H7 (cell line): ENCODE measurements at places on chromosomes 6 and 20.

DNA sequence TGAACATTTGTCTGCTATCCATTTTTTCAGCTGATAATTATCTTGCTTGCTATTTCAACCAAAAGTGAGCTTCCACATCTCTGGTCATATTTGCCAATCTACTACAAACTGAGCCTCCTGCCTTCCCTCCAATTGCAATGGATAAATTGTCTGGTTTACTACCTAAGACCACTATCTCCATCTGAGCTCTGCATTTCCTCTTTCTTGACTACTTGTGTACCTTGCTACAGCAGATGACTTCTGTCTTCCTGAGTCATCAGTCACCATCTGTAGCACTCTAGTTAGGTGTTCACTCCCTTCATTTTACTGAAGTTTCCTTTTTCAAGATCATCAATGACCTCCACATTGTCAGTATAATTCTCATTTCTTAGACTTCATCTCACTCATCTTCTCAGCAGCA lies 33.5 kb upstream of the PHIP start:
- no peak for DNase-seq

- no peak for DNase-seq
Measured at GRCh38 chr6:40937491-40937890, 101.5 kb downstream of the UNC5CL start.

GRCh38 chr20:50129662-50130355 lies 16.9 kb upstream of the UBE2V1 start:
- DNase-seq = peak; percentile 78

GRCh38 chr6:2819115-2819514 lies 22.5 kb downstream of the SERPINB1 start:
- DNase-seq = no peak

DNA sequence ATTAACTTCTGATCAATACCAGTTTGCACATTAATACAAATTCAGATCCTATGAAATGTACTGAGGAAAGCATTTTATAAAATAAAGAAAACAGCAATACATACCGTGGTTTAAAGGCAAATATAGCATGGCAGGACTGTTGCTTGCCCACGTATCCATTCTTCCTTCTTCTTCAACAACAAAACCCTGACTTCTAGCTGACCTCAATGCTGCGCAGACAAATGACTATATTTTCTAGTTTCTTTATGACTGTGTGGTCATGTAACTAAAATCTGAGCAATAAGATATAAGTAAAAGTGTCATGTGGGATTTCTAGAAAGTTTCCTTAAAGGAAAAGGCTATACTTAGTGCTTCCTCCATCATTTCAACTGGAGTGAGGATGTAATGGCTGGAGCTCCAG lies 85.0 kb downstream of the CDC40 start:
- DNase-seq = no peak

DNA sequence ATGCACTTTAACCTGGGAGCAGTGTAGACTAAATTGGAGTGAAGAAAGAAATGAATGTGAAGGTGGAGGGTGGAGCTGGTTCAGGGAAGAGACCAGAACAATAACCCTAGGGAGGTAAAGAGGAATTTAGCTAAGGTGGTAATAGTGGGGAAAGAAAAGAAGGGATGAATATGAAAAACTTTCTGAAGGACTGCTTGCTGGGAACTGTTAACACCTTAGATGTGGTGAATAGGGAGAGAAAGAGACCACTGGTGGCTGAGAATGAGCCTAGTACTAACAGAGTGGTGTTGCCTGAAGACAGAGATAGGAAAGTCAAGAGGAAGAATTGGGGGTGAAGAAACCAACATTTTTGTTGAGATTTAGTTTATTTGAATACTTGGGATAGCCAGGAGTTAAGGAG lies 78.4 kb upstream of the HS3ST5 start:
- peak; percentile 2 for DNase-seq

- no peak for DNase-seq
Measured at GRCh38 chr6:156698239-156699016, 78.8 kb upstream of the ARID1B start.

GRCh38 chr6:159693894-159694545 lies 979 bp upstream of the SOD2 start:
- peak; percentile 23 for DNase-seq

DNA sequence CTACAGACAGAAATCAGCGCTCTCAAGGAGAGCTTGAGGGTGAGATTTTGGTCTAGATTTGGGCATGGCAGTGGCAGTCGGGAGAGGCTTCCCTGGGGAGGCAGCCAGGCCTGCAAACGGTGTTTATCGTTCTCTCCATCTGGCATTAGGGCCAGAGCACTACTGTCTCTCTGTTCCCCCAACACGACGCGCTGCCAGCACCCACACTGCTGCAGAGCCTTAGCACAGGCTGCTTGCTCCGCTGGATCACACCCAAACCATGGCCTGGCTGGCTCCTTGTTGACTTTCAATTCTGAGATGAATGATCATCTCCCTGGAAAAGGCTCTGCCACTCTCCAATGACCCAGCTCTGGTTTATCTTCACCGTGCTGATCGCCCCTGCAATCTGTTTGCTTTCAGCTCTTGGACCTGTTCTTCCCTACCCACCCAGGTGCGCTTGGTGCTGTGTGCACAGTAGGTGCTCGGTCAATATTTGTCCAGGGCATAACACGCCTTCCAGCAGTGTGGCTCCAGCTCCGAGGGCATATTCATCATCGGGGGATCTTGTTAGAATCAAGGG lies 106.1 kb downstream of the TFAP2C start:
- peak; percentile 13 for DNase-seq

GRCh38 chr6:35448191-35448590 lies 3.9 kb upstream of the FANCE start:
- no peak for DNase-seq

GRCh38 chr20:59031564-59032022 lies 542 bp downstream of the ATP5F1E start:
- DNase-seq = no peak

GRCh38 chr6:111781041-111781708 lies 92.1 kb downstream of the FYN start:
- DNase-seq = no peak

DNA sequence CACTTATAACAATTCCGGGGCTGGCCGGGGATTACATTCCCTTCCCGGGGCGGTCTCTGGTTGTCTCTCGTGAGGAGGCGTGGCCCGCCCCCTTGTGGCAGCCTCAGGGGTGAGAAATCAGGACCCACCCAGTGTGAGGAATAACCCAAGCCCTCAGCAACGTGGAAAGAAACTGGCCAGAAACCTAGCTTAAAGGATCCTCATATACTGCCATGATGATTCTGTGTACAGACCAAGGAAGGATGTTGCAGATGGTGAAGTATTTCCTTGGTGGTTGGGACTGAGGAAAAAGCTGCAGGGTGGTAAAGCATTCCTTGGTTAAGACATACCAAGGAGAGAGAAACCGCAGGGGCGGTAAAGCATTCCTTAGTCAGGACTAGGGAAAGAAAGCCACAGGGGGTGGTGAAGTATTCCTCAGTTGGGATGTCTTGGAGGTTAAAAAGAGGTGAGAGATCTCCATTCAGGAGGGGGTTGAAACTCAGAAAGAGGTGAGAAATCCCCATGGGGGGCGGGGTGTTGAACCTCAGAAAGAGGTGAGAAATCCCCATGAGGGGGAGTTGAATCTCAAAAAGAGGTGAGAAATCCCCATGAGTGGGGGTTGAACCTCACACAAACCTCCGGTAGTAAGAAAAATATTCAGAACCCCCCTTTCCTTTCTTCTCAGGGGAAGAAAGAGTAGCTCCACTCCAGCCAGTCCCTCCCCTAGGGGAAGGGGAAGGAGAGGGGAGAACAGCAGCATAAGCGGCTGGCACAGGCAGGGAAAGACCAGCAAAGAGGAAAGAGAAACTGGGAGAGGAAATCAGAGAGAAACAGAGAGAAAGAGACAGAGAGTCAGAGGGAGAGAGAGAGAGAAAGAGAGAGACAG lies 238.1 kb downstream of the RNGTT start:
- peak; percentile 10 for DNase-seq

GRCh38 chr6:157634546-157634945 lies 188.5 kb upstream of the SNX9 start:
- no peak for DNase-seq

- DNase-seq = peak; percentile 73
Measured at GRCh38 chr6:28399350-28400121, at the start of gene ZSCAN12. TSS of gene ZSCAN12 (minus strand) at chr6:28399747. CDS start at chr6:28398405, 1,342 bp downstream.

DNA sequence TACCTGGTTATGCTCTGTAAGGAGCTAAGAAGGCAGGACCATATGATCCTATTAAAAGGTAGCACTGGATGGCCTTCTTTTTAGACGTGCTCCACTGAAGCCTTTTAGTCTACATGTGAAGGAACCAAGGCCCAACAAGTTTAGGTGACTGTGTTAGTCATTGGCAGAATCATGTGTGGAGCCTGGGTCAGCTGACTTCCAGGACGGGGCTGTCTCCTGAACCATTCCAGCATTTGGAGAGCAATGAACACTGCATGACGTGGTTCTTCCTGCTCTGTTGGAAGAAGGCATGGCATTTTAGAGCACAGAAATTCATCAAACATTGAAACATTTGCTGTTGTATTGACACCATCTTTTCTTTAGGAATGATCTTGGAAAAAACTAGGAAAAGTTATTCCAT lies 87.8 kb upstream of the TIAM2 start:
- no peak for DNase-seq

- no peak for DNase-seq
Measured at GRCh38 chr6:52603000-52603795, 26.3 kb upstream of the TRAM2 start.

DNA sequence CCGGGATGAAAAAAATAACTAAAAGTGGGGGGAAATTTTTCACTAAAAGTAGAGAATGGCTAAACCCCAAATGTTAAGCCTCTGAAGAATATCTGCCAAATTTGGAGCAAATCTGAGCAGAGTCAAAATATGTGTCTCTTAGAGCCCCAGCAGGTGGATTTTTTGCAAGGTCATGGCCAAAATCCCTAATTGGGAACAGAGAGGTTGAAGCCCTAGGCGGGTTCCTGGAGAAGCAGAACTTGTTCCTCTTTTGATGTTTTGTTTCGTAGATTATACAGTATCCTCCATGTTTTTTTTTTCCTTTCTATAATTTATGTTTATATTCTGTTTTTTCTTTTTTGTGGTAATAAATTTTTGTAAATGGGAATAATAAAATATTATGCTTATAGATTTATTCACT lies 94.4 kb downstream of the PLCB4 start:
- no peak for DNase-seq

GRCh38 chr6:42378536-42378935 lies 73.2 kb downstream of the TRERF1 start:
- DNase-seq = no peak

DNA sequence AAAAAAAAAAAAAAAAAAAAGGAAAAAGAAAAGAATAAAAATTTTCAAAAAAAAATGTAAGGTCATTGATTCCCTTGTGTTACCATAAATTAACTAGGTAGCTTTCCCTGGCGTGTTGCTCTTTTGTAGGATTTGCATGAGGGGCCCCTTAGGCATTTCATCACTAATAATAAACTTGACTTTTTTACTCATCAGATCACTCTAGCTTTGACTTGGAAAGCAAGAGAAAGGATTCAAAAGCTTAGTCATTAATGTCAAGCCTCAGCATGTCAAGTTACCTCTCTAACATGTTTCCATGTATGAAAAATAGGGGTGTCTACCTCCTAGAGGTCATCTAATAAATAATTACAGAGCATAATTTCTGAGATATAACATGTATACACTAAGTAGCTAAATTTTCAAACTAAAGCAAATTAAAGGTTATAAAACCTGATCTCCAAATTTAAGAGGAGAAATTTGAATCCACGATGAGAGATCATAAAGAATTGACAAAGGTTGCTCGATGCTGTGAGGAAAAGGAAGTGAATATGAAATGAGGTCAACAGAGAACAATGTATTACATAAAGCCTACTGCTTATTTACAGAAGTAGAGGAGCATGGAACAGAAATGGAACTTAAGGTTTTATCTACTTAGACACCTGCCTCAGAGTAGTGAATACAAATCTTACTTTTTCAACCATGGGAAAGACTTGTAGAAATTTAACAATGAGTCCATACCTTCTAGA lies 86.8 kb downstream of the ARHGAP18 start:
- no peak for DNase-seq

GRCh38 chr6:132813173-132813856 lies 1.1 kb upstream of the RPS12 start:
- DNase-seq = no peak

- no peak for DNase-seq
Measured at GRCh38 chr6:82097676-82098075, 149.9 kb downstream of the IBTK start.

DNA sequence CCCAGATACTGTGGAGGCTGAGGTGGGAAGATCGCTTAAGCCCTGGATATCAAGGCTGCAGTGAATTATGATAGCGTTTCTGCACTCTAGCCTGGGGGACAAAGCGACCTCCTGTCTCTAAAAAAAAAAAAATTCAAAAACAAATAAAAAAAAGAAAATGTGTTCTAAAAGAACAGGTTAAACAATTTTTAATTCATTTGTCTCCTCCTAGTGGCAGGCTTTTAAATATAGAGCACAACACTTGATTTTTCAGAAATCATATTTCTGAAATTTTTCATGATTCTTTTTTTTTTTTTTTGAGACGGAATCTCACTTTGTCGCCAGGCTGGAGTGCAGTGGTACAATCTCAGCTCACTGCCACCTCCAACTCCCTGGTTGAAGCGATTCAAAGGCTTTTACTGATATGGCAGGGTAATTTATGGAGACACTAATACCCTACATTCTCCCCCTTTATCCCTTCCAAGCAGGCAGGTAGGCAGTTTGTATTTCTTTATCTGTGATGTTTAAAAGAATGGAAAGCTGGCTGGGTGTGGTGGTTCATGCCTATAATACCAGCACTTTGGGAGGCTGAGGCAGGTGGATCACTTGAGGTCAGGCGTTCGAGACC lies 8.7 kb upstream of the GTF3C6 start:
- DNase-seq = no peak

- no peak for DNase-seq
Measured at GRCh38 chr20:33401921-33402369, 626 bp upstream of the CDK5RAP1 start.

- DNase-seq = no peak
Measured at GRCh38 chr6:38216451-38216850, 396.9 kb downstream of the ZFAND3 start.

- DNase-seq = peak; percentile 43
Measured at GRCh38 chr6:45946352-45946751, 69.3 kb downstream of the CLIC5 start.

DNA sequence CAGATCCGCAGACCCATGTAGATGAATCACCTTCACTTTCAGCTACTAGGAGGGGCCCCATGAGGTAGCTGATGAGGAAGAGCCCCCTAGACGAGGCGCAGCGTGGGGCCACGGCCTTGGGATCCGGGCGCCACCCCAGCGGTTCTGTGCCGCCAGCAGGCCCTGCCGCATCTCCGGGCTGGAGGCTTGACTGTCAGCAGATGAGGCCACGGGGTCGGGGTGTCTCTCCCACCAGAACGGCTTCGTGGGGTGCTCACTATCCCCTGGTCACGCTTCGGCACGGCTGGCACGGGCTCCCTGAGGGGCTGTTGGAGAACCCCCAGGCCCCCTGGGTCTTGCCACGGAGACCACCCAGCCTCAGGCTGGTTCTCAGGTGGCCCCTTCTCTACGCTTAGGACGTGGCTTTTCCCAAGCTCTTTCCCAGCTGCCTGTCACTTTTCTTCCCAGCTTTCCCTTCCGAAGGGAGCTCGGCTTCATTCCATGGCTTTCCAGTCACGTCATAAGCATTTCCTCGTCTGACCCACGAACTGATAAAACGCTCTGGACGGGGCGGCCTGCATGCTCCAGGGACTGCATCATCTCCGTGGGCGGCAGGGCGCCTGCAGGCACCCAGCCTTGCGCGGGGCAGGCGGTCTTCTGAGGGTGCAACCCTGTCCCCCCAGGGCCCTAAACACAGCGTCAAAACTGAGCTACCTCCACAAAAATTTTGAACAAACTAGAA lies 85.9 kb downstream of the THBS2 start:
- DNase-seq = peak; percentile 47

- peak; percentile 76 for DNase-seq
Measured at GRCh38 chr6:122995921-122996793, at the start of gene CLVS2. TSS of gene CLVS2 (plus strand) at chr6:122996235. CDS start at chr6:122997778, 1,543 bp downstream.
